Epithelial cell of proximal tubule (primary cell): ENCODE measurements at places on chromosomes 4 and X. TPM values are rescaled to one million over a fixed set of nuclear protein-coding genes. Genes with fewer than 3 reads are reported as not detected.

ATP8A1 gene
- 2.9 and 4.3 TPM in 2 replicates for total RNA-seq

SMIM10 gene
- total RNA-seq, result 2.5 and 5.5 TPM in 2 replicates

GAGE2A gene
- not detected in 2 replicates for total RNA-seq

LETM1 gene
- total RNA-seq, result 42.6 and 65.4 TPM in 2 replicates

GALNTL6 gene
- not detected in 2 replicates for total RNA-seq

GC gene
- total RNA-seq, result not detected in 2 replicates

- DNase-seq, result no peak
Measured at GRCh38 chrX:154458954-154459778, 1.1 kb downstream of the PLXNA3 start.

DNA sequence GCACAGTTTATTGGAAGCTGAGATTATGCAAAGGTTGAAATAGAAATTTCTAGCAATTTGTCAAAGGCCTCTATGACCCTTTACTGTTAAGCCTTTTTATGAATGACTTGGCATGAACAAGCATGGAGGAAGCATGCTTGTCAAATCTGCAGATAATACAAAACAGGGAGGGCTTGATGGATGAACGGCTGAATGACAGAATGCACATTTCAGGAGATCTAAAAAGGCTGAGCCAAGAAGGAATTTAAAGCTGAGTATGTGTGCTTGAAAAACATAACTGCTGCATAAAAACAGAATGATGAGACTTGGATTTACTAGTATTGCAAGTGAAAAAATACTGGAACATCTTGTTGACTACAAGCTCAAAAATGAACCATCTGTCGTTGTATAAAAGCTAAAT is 29.0 kb upstream of the UBE2K start:
- no peak for DNase-seq

DNA sequence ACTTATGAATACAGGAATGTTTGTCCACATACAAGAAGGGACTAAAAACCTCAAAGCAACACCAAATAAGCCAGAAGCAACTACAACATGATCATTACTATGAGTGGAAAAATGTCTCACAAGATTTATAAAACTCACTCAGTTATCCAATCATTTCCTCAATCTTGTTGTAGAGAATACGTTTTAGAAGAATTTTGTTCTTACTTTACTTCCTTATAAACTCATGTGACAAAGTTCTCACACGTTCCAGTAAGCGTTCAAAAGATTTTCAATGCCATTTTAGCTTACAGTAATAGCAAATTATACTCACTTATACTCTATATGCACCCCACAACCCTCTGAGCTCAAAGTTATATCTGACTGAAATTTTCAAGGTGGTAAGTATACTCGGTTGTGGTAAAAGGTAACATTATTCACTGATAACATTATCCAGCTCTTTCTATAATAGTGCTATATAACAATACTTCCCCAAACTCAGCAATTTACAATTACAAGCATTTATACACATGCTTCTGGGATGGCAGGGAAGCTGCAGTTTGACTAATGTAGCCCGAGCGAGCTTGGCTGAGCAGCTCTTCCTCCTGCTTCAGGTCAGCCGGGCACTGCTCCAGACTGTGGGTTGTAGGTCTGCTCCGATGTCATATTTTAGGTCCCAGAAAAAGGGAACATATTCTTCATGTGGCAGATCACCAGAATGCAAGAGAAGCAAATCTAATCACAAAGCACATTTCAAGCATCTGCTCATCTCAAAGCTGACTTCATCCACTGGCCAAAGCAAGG is 226.3 kb downstream of the RCHY1 start:
- DNase-seq, result no peak

GRCh38 chrX:46913667-46914066 is 1.4 kb downstream of the JADE3 start:
- DNase-seq, result no peak

DNA sequence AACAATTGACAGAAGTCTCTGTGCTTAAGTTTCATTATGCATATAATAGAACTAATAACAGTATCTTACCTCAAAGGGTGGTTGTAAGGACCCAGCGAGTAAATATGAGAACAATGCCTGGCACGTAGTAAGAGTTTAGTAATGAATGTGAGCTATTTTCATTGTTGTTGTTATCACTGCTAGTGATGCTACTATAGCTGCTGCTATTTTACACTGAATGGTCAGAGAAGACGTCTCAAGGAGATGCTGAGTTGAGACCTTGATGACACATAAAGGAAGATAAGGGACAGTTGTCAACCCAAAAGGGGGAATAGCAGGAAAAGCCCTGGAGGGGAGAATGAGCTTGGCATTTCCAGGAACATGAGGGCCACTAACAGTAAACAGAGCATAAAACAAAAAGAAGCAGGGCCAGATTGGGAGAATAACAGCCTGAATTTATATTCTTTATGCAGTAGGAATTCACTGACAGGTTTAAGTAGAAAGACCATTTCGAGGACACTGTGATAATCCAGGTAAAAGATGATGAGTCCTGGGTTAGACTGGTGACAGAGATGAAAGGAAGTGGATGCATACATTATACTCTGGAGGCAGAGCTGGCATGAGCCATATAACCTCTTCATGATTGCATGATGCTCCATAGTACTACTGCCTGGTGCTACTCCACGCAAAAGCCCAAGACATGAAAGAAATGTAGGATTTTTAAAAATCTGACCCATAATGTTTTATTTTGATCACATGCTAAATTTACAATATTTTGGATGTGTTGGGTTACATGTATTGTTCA is 23.1 kb downstream of the ATP8A1 start:
- no peak for DNase-seq

DNA sequence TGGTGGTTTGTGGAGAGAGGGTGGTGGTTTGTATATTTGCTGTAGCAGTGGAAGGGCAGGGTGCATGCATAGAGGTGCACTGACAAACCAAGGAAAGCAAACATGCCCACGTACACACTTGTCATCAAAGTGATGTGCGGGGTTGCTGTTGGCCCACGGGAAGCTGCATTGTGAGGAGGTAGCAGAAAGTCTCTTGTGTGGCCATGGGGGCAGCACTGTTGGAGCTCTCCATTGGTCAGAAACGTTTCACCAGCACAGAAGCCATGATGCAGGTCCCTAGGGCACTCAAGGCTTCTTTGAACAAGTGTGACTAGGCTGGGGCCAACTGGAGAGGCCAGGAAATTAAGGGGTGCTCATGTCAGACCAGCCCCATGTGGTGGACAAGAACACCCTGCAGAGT is 174.8 kb upstream of the KLF8 start:
- DNase-seq, result no peak

- DNase-seq, result no peak
Measured at GRCh38 chr4:21649391-21650090, 299.0 kb downstream of the KCNIP4 start.

DNA sequence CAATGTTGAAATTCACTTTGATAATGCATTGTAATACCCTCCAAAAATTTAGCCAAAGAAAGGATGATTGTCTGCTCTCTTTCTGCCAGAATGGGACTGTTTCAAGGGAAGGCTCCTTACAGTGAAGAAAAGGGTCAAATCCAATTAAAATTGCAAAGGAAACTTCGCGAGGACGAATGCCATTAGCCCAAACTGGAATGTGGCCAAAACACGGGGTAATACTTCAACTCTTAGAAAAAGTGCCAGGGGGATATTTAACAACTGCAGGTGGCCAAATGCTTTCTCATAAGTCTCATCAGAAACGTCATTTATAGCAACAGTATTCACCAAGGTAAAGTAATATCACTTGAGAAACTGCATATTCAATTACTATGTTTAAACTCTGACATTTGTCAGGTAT is 29.0 kb downstream of the NKX3-2 start:
- no peak for DNase-seq

GRCh38 chrX:127405946-127406345 is 586.4 kb downstream of the PRR32 start:
- DNase-seq, result no peak

- no peak for DNase-seq
Measured at GRCh38 chr4:105944540-105944939, 49.3 kb downstream of the NPNT start.

DNA sequence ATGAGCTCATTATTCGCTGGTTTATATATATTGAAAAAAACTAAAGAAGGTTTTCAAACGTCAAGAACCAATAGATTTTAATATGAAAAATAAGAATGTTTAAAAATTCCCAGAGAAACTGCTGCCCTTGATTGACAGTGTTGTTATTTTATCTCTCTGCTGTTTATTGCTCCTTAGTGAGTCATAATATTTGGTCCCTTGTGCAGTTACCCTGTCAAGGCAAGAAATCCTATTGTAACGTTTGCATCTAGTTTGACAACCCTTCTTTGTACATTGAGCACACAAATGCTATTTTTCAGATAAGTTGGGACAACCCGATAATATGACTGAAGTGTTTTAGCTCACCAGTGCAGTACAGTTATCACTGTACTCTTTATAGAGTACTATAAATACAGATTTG is 349.4 kb downstream of the CCSER1 start:
- DNase-seq, result no peak

- no peak for DNase-seq
Measured at GRCh38 chrX:56791456-56791855, 62.4 kb downstream of the NBDY start.

GRCh38 chr4:37970702-37971101 is 10.5 kb downstream of the PTTG2 start:
- DNase-seq, result peak; percentile 73

- no peak for DNase-seq
Measured at GRCh38 chr4:159006202-159006601, 96.7 kb upstream of the RAPGEF2 start.

GRCh38 chrX:16386126-16386525 is 218.8 kb downstream of the MAGEB17 start:
- DNase-seq, result no peak

DNA sequence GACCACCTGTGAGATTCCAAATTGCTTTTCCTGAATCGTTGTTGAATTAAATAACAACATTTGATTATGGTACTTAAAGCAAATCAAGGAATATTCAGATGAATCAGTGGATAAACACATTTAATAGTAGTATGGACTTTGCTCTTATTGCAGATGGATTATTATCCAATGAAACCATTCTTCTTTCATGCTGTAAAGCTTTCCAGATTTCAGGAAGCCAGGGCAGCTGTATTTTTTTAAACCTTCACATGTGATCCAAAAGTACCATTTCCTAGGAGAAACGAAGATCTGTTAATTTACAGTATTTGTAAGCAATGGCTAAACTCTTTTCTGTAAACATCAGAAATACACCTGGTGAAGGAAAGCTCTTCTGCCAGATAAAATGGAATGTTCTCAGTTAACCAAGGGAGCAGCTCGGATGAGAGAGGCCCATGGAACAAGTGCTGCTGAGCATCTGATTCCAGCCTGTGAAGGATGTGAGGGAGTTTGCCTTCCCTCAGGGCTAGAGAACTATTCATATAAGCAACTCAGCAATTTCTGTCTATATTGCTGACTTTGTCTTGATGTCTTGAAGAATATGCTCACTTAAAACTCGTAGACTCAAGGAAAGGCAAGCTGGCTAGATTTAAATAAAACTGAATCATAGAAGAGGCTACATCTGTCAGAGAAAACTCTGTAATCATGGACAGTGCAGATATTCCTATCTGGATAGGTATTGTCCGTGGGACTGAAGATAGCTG is 94.4 kb upstream of the LIMCH1 start:
- DNase-seq, result no peak

DNA sequence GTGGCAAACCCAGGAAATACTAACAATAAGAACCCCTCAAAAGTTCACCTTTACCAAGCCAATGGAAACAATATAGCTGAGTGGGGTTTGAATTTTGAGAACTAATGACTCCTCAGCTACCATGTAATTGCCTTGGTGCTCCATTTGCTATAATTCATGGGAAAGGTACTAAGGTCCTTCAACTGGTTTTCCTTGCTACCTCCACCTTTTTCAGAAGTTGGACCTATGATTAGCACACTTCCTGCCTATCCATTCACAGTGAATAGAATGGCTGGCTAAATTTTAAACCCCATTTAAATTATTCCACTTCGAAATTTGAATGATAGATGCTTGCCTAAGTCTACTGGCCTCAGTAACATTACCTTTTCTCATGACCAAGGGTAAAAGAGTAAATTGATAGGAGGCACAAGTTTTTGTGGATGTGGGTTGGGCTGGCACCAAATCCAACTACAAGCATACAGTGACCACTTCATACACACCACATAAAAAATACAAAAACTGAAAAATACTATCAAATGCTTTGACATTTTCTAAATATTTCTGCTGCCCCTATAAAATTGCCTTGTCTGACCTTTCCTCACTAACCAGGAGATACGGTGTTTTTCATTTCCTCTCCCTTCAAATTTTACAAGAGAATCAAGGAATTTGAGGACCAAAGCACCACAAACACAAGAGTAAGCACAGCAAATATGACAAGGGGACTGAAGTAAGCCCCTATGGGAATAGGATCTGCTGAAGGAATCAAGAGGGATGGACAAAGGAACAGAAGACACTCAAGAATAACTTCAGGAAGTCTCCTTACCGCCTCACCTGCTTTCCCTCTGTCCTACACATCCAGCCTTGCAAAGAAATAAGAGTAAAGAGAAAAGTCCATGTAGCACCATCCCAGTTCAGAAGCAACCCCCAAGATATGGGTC is 255.5 kb downstream of the CHIC1 start:
- DNase-seq, result no peak

DNA sequence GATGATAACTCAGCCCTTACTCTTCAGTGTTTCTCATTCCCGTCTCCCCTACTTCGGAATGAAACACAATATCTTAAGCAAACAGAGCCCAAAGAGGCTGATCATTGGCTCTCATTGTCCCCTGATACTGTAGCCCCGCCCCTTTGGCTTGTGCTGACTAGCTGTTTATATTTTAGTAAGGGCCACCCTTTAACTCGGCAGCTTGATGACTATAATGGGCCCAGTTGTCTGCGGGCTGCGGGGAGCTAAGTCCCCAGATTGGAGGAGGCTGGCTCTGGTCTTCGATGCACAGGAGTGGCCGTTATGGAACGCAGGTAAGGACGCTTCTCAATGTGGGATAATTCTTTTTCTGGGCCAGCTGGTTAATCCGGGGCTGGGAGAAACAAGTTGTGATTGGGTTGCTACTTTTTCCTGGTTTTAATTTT is at the start of gene TRIM2:
TRIM2 (plus strand) TSS at position 197 of the 425 bp plus-strand sequence; CDS start at position 285, 88 bp downstream.
- no peak for DNase-seq

DNA sequence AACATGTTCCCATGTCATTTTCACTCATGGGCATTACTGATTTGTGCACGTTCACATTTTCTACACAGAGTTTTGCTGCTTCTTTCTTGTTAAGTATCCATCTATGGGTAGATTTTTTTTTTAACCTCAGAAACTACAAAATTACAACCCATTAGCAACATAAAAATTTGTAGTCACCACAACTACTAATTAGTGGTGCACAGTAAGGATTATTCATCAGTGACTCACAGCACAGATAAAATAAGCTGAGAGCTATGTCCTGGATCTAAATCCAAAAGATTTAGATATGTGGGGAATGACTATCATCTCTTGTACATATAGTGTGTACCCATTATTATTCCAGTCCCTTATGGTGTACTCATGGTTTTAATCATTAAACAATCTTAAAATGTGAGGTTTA is 19.7 kb upstream of the AMELX start:
- no peak for DNase-seq

GRCh38 chr4:98508248-98508647 is 150.2 kb downstream of the TSPAN5 start:
- DNase-seq, result no peak

- DNase-seq, result no peak
Measured at GRCh38 chrX:74277846-74278245, 26.1 kb upstream of the ZCCHC13 start.

GRCh38 chrX:10198254-10198653 is 41.5 kb downstream of the CLCN4 start:
- DNase-seq, result no peak
